ENCODE measurements at places on chromosomes 2 and 18.

DNA sequence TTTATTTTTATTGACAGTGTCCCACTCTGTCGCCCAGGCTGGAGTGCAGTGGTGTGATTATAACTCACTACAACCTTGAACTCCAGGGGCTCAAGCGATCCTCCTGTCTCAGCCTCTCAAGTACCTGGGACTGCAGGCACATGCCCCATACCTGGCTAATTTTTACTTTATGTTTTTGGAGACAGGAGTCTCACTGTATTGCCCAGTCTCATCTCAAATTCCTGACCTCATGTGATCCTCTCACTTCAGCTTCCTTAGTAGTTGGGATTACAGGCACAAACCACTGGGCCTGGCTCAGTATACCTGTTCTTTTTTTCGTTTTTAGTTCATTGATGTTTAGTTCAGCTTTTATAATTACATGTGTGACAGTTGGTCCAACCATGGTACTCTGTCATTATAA, 40.1 kb upstream of the SNORC start:
- DNase-seq, result no peak

GRCh38 chr2:28319118-28320008, 73.3 kb upstream of the FOSL2 start:
- DNase-seq, result no peak

GRCh38 chr18:70292628-70293027, 3.8 kb downstream of the SOCS6 start:
- no peak for DNase-seq

GRCh38 chr2:11411768-11412448, 54.1 kb downstream of the E2F6 start:
- DNase-seq, result no peak

GRCh38 chr2:118078734-118079133, 9.5 kb upstream of the INSIG2 start:
- no peak for DNase-seq

DNA sequence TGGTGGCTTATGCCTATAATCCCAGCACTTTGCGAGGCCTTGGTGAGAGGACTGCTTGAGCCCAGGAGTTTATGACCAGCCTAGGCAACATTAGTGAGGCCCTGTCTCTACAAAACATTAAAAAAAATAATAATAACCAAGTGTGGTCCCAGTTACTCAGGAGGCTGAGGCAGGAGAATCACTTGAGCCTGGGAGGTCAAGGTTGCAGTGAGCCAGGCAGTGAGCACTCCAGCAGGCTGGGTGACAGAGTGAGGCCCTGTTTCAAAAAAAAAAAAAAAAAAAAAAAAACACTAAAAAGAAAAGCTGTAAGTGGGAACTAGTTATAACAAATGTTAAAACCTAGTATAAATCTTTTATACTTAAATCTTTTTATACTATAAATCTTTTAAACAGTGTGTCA, 146.2 kb upstream of the ITGA4 start:
- DNase-seq, result no peak

DNA sequence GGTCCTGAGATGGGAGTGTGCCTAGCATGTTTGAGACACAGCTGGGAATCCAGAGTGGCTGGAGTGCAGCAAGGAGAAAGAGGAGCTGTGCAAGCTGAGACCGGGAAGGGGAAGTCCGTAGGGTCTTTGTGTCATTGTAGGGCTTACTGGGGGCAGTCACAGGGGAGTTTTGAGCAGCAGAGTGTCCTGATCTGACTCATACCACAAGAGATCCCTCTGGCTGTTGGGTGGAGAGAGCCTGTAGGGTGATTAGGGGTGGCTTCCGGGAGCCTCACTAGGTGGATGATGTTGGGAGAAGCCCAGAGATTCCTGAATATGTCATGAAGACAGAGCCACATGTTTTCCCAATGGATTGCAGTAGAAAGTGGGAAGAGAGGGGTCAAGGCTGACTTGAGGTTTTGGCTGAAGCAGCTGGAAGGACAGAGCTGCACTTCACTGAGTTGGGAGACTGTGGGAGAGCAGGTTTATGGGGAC, 30.9 kb downstream of the FHOD3 start:
- no peak for DNase-seq

DNA sequence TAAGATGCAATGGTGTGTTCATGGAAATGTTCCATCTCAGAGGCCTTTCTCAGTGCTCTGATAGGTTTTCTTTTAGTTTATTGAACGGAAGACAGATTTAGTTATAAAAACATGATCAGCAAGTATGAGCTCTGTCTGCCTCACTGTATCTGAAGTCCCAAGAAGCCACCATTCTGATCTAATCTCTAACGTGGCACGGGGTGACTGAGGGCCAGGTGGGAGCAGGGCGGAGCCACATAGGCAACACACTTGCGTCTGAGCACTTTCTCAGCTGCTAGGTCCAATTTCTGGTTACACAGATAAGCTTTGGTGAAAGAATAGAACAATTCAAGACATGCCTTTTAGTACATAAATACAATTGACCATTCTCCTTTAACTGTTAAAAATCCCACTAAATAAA, 60.4 kb downstream of the SNTG2 start:
- DNase-seq, result no peak

DNA sequence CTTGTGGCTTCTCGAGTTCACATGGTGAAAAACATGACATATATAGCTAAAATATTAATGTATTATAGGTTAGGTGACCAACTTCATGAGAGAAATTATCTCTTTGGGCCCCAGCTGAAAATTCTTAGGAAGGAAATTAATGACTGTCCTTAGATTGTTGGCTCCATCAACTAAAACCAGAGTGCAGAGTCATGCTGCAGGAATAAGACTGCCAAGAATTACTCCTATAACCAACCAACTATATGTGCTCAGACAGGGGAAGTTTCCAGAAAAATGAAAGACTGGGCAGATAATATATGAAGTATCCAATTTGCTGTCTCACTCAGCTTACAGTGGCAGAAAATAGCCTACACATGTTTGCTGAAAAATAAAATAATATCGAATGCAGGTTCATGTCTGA, 71.0 kb upstream of the TMEFF2 start:
- no peak for DNase-seq

- DNase-seq, result no peak
Measured at GRCh38 chr2:43814711-43815110, 23.9 kb downstream of the ABCG5 start.

DNA sequence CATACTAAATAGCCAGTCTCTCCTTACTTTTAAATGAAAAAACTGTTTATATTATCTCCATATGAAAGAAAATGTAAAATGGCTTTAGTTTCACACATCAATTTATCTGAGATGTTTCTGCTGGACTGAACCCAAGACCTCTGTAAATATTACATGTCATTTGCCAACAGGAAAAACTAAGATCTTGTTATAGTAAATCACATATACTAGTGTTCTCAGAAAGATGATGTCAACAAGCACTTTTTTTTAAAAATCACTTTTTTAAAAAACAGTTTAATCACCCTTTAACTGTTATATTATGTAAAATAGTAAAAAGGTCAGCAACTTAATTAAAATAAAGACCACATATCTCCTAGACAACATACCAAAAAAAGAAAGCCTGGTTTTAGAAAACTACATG, 46.3 kb downstream of the PTPN2 start:
- no peak for DNase-seq

DNA sequence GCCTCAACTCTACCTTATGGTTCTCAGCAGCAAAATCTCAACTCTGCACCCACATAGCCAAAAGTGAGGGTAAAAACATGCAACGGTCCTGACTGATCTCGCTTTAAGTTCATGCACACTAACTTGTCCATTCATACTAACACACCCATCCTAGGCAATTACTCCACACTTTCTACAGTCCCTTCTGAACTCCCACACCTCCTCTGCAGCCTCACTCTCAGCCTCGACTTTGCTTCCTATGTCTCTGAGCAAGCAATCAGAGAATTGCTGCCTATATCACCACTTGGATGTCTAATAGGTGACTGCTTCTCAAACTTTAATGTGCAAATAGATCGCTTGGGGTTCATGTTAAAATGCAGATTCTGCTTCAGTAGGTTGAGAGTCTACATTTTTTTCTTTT, 7.8 kb upstream of the TMBIM1 start:
- DNase-seq, result no peak

DNA sequence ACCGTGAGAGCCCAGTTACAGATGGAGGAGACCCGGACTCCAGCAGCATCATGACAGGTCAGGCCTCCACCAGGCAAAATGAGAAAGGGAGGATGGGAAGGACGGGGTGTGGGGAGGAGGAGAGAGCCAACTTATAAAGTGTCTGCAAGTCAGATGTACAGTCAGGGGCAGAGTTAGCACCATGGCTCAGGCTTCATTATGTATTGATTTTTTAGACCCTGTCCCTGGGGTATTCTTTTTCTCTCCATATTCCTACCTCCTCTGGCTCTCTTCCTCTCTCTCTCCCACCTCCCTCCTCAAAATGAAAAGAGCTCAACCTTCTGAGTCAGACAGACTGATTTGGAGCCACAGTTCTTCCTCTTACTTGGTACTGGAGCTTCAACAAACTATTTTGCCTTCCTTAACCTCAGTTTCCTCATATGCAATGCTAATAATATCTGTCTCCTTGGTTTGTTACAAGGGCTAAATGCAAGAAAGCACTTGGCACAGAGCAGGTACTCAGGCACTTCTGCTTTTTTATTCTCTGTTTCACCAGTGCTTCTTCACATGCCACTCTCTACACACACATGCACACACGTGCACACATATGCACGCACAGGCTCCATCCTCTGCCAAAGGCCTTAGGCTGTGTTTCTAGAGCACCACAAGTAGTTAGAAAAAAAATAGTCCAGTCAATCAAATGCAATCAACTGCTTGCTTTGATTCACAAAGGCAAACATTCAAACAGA, 92.3 kb upstream of the PKDCC start:
- no peak for DNase-seq
